ENCODE measurements at places on chromosomes 11 and 22.

GRCh38 chr22:38566726-38567504 is 3.1 kb downstream of the DMC1 start:
- DNase-seq, result no peak

GRCh38 chr11:79626135-79627075 is 185.6 kb upstream of the TENM4 start:
- DNase-seq, result no peak

GRCh38 chr22:43395086-43395695 is 16.6 kb upstream of the MPPED1 start:
- DNase-seq, result no peak

GRCh38 chr11:104999721-105000120 is 23.2 kb downstream of the CASP5 start:
- DNase-seq, result no peak

GRCh38 chr11:65470433-65471049 is 28.3 kb upstream of the MALAT1 start:
- DNase-seq, result no peak

DNA sequence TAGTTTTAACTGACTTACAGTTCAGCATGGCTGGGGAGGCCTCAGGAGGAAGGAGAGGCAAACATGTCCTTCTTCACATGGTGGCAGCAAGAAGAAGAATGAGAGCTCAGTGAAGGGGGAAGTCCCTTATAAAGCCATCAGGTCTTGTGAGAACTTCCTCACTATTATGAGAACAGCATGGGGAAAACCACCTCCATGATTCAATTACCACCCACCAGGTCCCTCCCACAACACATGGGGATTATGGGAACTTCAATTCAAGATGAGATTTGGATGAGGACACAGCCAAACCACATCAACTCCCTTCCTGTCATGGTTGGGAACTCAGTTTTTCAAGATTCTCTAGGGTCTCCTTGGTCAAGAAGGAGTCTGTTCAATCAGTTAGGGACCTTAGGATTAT is 432.9 kb upstream of the CNTN5 start:
- no peak for DNase-seq

All from retina (tissue), 1 donor.